ENCODE measurements at places on chromosomes 7 and 10.

GRCh38 chr7:77269360-77270093 lies 69.9 kb upstream of the FGL2 start:
- DNase-seq: no peak

GRCh38 chr7:20246236-20246635 lies 29.1 kb upstream of the MACC1 start:
- DNase-seq: no peak

DNA sequence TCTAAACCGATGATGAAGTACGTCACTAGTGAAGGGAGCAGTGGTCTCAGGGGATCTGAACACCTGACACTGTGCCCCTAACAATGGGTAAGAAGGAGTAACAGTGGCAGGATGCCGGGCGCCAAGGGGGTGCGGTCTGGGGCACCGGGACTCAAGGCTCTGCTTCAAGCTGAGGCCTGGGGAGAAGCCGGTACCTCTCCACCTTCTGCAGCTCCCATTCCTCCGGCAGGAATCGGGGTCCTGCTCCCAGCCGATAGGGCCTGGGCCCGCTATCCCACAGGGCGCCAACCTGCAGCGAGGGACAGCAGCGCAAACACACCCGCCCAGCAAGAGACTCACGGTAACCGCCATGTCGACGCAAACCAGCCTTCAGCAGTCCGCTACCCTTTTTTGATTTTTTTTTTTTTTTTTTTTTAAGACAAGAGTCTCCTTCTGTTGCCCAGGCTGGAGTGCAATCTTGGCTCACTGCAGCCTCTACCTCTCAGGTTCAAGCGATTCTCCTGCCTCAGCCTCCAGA lies 8.8 kb upstream of the CHST12 start:
- no peak for DNase-seq

GRCh38 chr10:62534031-62534430 lies 159.9 kb downstream of the ZNF365 start:
- no peak for DNase-seq

- no peak for DNase-seq
Observed at GRCh38 chr10:130579913-130580312, 443.7 kb downstream of the GLRX3 start.

- DNase-seq: no peak
Observed at GRCh38 chr7:44811571-44811970, 15.1 kb downstream of the PPIA start.

DNA sequence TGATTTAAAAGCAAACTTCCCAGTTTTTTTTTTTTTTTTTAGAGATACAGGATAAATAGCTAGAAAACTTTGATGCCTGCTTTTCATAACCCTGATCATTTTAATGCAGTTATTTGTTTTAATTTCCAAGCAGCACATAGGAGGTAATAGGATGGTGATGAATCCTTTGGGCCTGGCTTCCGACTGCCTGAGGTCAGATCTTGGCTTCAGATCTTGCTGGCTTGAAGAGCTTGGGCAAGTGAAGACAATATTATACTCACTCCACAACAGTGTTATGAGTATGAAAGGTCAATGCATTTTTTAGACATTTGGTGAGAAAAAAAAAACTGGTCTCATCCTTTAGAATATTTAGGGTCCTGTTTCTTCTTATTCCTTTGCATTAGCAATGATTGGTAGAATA lies 124.8 kb upstream of the PRKCQ start:
- DNase-seq: no peak

GRCh38 chr7:79930604-79931003 lies 204.0 kb upstream of the GNAI1 start:
- DNase-seq: no peak

- DNase-seq: no peak
Observed at GRCh38 chr7:35878351-35878750, 77.5 kb downstream of the SEPTIN7 start.

DNA sequence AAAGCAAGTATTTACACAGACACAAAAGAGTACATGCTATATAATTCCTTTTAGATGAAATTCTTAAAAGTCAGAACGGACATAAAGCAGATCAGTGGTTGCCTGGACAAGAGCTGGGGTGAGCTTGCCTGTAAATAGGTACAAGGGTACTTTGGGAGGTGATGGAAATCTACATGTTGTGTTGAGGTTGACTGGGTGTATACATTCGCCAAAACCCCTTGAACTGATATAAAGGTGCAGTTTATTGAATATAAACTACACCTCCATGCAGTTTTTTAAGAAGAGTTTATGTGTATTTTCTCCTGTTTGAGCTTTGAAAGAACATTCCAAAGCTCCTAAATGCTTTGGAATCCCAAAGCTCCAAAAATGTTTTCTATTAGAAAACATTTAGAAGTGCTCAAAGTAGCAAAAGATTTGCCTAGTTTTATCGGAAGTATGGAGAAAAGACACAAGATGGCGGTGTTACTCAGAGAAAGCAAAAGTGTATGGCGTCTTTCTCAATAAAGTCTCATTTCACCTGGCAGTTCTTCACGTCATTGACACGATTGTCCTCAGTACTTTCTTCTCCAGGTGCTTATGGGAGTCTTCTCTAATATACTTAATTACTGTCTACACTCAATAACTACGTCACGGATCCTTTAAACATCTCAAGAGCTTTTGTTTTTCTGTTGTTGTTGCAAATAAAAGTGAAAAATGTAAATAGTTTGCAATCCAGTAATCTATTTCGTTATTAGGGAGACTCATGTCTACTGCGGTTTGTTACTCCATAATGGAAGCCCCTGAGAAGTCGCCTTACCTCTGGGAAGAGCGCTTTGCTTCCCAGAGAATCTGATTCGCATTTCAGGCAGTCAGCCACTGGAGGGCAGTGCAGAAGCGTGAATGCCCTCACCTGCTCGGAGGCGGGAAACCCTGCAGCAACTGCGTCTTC lies 14.7 kb upstream of the SEC61G start:
- peak; percentile 55 for DNase-seq

DNA sequence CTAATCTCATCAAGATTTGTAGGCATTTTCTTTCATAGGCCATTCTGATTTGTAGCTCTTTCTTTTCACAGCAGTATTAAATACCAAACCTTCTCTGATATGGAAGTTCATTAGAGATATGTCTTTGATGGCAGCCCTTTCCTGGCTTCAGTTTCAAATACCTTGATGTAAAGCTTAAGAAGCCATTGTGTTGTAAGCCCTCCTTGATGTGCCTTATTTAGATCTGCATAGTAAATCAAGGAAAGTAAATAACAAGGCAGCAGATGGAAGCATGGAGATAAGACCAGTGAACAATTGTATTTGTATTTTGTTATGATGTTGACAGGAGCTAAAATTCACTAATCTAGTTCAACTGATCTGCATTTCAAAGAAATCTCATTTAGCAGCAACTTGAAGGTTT lies 234.9 kb upstream of the PPP1R3A start:
- DNase-seq: no peak

DNA sequence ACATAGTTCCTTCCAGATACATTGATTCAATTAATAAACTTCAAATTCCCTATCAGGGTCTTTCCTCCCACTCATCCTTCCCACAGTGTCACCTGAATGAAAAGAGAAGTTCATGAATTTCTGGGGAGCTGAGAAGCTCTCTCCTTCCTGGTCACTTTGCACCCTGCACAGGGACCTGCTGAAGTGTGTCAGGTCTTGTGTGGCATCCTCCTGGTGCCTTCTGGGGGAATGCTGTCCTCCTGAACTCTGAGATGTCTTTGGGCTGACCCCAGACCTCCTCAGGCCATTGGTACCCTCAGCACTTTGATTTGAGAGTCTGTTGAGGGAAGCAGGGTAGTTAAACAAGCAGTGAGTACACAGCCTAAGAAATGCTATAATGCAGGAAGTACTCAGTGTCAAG lies 39.5 kb upstream of the ITGA8 start:
- DNase-seq: no peak

- no peak for DNase-seq
Observed at GRCh38 chr10:126422567-126422966, 34.3 kb upstream of the ADAM12 start.

- no peak for DNase-seq
Observed at GRCh38 chr7:35647171-35647574, 47.8 kb downstream of the HERPUD2 start.

- DNase-seq: no peak
Observed at GRCh38 chr7:151748733-151749132, 128.2 kb downstream of the PRKAG2 start.

DNA sequence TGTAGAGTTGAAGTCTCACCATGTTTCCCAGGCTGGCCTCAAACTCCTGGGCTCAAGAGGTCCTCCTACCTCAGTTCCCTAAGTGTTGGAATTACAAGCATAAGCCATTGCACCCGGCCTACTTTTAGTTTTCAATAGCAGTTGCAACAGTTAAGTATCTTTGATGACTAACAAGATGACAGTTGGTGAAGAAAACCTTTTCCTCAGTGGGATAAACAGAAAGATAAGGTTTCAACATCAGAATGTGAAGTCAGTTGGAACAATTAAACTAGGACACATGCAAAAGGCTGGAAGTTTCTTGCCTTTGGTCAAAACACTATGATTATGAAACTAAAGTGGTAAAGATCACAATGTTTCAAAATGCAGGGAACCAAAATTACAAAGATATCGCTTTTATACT lies 169.2 kb downstream of the ZNF438 start:
- DNase-seq: no peak

GRCh38 chr7:157250605-157251228 lies 86.1 kb upstream of the DNAJB6 start:
- DNase-seq: peak; percentile 42

DNA sequence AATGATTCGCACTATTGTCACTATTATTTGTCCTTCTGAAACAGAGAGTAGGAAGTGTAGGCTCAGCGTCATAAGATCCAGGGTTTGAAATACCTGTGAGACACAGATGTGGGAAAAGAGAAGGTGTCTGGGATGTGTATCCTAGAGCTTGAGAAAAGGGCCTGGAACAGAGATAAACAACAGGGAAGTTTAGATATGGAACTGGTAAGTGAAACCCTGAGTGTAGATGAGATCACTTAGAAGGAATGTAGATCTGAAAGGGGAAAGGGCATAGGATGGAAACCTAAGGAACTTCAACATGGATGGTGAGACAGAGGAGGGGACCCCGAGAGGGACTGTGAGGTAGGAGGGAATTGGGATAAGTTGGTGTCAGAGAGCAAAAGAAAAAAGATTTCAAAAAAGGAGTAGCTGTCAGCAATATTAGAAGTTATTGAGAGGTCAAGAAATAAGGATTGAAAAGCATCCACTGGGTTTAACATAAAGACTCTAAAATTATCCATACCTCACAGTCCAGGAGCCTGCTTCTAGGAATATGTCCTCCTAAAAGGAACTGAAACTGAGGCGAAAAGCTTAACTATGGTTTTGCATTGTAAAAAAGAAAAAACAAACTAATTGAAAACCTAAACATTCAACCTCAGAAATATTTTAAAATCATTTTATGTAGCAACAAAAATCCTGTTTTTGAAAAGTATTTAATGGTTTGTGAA lies 119.2 kb upstream of the NPVF start:
- no peak for DNase-seq

GRCh38 chr10:106897719-106898118 lies 266.8 kb downstream of the SORCS1 start:
- no peak for DNase-seq

DNA sequence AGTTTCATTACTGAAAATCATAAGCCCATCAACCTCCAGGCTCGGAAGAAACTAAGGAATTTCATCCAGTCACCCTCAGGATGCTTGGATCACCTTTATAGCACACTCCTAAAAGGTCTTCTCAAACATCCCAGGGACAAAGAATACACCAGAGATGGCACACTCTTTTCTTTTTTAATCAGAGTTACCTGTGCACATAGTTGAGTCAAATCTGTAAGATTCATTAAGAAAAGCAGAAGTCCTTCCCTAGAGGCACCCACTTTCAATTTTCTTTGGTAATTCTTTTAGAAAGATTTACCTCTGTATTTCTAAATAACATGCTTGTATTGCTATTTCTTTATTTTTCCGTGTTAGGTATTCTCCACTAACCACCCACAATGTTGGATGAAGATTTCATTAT lies 50.6 kb upstream of the IL6 start:
- DNase-seq: no peak

GRCh38 chr10:101771380-101771779 lies 4.5 kb downstream of the FGF8 start:
- DNase-seq: no peak

DNA sequence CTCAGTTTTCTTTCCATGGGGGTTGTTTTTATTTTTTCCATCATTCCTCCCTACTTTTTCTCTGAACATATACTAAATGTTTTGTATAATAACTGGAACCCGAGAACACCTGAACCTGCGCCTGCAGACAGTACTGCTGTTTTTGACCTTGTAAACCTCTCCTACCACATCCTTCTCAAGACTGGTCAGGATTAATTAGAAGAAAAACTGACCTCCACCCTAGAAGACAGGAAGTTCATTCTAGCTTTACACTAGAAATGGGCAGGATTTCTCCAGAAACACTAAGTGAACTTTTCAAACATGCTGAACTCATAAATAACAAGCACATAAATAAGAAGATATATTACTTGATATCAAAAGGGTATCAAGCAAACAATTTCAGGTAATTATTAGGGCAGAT lies 751 bp upstream of the HYCC1 start:
- DNase-seq: no peak

DNA sequence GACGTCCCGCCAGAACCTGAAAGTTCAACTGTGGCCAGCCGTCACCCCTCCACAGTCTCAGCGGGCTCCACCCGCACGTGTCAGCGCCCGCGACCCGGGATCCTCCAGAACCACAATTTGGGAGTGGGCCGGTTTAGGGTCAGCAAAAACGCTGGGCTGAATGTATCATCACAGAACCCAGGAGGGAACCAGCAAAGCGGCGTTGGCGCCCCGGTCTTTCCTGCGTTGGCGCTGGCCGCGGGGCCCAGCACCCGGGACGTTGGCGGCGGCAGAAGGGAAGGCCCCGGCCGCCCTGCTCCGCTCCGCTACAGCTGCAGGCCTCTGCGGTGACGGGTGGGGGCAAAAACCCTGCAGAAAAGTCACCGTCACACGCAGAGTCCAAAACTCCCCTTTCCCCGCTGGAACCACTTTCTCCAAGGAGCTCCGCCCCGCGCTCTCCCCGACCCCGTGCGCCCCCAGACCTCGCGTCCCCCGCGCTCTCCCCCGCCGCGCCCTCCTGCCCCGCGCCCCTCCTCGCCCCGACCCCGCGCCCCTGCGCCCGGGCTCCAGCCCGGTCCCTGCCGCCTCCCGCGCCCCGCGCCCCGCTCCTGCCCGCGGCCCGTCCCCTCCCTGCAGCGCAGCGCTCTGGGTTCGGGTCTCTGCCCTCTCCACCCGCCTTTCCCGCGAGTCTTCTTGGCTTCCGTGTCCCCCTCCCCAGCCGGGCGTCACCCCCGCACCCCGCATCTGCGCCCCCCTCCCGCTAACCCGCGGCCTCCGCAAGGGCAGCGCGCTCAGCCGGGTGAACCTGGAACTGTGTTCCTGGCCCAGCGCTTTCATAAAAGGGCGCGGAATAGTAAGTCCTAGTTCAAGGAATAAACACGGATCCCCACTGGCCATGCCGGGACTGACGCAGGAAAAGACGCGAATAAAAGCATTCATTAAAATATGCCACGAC lies 24.0 kb upstream of the RNF32 start:
- DNase-seq: no peak

GRCh38 chr7:98568891-98569290 lies 48.2 kb upstream of the NPTX2 start:
- no peak for DNase-seq

GRCh38 chr7:138752518-138753149 lies 45.2 kb upstream of the TMEM213 start:
- peak; percentile 95 for DNase-seq

GRCh38 chr7:15463801-15464666 lies 97.8 kb downstream of the AGMO start:
- no peak for DNase-seq

- no peak for DNase-seq
Observed at GRCh38 chr10:132392811-132393694, 3.9 kb upstream of the PWWP2B start.

- no peak for DNase-seq
Observed at GRCh38 chr7:55436457-55436856, 71.3 kb downstream of the LANCL2 start.
